ENCODE measurements at places on chromosomes 5 and 9.

GRCh38 chr5:94661086-94661485, 42.6 kb downstream of the SLF1 start:
- peak; percentile 4 for DNase-seq

DNA sequence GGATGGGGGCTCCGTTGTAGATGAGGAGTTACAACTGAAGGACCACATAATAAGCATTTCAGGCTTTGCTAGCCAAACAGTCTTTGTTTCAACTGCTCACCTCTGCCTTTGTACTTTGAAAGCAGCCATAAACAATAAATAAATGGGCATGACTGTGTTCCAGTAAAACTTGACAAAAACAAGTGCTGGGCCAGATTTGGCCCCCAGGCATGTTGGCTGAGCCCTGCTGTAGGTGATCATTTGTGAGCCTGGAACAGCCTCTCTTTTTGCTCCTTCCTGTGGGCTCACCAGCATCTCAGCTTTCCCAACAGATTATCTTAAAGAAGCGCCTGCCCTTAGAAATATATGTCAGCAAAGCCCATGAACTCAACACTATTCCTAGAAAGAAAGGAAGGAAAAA, 149.4 kb downstream of the GOLPH3 start:
- no peak for DNase-seq

DNA sequence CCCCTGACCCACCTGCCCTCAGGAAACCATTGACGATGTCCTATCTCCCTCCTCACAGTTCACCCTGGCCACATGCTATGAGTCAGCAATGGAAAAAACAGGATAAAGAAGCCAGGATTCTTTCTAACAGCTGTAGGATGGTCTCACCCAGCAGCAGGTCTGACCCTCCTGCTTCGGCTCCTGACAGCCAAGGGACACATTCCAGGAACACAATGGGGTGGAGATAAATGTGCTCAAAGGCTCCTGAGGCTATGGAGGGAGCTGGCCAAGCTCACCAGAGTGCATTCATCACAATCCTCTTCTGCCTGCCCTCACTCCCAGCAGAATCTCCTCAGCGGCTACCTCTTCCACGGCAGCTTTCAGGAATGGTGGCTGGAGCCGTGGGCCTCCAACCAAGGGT, 170.3 kb downstream of the PJA2 start:
- no peak for DNase-seq

DNA sequence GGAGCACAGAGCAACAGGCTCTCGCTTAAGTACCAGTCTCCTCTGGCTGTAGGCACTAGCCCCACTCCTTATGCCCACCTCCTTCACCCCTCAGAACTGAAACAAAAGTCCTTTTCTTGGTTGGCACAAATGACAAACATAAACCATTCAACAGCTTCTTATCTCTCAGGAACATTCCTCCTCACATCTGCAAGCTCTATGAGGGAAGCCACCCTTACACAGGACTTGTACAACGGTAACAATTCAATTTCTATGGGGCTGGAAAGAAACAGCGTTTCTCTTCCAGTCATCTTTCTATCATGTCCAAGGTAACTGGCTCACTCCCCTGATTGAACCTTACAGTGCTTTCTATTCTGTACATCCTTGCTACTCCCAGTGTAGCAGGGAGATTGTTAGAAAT, 74.1 kb downstream of the CSF2 start:
- DNase-seq, result no peak

DNA sequence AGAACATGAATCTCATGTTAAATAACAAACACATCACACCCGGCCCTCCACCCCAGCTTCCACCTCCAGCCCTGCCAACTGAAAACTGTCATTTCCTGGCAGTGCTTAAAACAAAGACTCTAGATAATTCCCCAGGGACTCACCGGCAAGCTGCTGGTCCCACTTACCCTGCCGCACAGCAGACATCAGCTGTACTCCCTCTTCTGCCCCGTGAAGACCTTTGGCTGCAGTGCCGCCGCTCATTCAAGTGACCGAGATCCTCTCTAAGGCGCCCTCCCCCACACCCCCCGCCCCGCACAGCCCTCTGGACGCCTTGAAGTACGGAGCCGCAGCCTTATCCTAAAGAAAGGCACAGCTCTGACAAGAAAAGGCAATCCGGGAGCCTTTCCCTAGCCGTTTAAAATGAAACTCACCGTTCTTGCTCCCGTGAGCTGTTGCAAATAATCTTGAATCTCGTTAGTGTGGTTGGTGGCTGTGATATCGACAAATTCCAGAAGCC, 434 bp downstream of the GLRX start:
- peak; percentile 65 for DNase-seq

GRCh38 chr5:73232266-73233041, 59.5 kb downstream of the TMEM174 start:
- no peak for DNase-seq

DNA sequence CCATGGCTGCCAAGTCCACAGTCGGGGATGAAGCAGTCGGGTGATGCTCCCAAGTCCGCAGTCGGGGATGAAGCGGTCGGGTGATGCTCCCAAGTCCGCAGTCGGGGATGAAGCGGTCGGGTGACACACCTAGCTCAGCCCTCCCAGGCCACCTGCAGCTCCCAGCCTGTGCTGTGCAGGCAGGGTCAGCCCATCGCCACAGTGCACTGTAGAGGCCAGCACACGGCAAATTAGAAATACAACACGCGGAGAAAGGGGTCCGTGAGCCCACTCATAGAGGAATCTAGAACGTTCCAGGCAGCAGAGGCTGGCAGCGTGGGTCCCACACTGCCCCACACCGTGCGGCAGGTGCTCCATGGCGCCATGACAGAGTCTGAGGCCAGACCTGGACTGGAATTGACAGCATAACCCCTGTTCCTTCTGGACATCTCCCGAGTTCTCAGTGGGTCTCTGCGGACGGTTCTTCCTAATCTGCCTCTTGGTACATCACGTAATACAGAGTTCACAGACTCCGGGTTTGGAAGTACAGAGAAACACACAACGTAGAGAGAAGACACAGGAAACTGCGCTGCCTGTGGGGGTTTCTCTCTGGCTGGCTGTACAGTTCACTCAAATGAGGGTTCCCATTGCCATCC, 7.7 kb upstream of the EXOC3 start:
- no peak for DNase-seq

- DNase-seq, result no peak
Measured at GRCh38 chr5:87499478-87500410, 87.0 kb upstream of the CCNH start.

- DNase-seq, result no peak
Measured at GRCh38 chr9:101860920-101861319, 122.5 kb upstream of the GRIN3A start.

GRCh38 chr5:91787718-91788117, 404.6 kb upstream of the ARRDC3 start:
- no peak for DNase-seq

- DNase-seq, result no peak
Measured at GRCh38 chr9:123115146-123115913, 81.9 kb downstream of the GPR21 start.

DNA sequence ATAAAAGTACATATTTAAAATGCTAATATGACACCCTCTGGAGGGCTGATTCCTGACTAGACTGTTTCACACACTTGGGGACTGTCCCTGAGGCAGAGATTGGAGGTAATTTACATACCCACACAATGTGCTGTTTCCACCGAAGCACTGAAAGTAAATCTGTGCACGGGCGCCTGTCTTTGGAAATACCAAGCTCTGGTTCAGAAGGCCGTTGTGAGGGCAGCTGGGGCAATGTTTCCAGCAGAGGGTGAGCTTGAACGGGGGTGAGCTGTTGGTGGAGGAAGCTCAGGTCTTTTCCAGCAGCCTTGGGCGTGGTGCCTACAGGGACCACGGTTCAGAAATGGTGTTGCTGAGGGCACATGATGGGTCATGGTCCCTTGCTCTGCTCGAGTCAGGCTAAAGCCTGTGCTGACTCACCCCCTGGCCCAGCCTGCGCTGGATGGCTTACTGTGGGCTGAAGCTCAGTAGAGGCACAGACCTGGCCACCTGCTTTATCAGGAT, 25.8 kb upstream of the HMCN2 start:
- DNase-seq, result no peak

All from C1 segment of cervical spinal cord (tissue), 14 donors.